ENCODE measurements at places on chromosomes 16 and 17.

GRCh38 chr17:69327060-69327831, at the start of gene ABCA5:
TSS of gene ABCA5 (minus strand) at chr17:69327133. CDS start at chr17:69314415, 12,718 bp downstream.
- peak; percentile 69 for DNase-seq

DNA sequence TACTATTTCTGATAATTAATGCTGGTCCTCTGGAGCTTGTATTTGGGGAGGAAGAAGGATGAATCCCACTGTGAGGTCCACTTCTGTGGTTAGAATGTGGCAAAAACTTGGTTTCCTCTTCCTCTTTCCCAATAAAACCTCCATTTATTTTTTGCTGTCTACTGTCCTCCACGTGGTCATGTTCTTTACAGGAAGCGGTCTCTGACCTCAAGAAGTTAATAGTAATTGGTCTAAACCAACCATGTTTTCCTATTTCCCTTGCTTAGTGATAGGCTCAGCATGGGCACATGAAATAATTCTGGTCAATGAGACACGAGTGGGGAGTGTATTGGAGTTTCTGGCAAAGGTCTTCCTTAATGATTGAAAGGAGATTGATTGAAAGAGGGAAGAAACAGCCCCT, 33.9 kb downstream of the CHP2 start:
- no peak for DNase-seq

DNA sequence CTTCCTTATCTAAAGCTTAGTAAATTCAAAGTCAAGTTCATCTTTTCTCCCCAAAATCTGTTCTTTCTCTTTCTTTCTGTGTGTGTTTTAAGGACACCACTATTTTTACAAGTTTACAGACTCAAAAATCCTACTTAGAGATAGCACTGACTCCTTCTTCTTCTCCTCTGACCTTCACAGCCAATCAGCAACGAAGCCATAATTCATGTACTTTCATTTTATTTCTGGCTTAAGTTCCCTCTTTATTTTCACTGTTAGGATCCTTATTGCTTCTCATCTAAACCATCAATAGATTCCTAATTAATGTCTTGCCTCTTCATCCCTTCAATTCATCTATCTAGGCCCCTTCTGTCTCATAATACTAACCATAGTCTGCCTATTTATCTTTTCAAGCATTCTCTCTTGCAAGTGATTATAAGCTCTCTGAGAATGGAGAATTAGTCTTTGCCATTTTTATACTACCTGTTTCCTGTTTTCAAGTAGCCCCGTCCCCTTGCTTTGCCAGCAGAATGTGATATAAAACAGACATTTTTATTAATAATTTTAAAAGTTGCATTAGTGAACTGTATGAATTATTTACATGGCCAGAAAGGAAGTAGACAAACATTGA, 27.0 kb downstream of the CDC27 start:
- no peak for DNase-seq

DNA sequence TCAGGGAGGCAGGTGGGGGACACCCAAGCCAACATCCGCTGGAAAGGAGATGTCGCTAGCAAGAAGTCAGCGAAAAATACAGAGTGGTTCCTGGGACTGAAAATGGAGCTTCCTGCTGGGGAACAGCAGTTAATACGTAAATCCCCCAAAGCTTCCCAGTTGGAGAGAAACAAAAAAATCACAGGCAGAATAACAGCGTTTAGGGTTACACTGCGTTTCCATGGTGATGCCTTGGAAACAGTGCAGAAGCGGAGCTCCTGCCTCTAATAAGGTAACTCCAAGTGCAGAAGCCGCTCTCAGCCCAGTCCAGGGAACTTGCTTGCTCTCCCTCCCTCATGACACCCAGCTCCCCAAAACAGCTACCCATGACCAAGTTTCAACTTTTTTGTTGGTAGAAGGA, 73.4 kb downstream of the PLD6 start:
- DNase-seq, result no peak

GRCh38 chr17:8552577-8553320, 77.8 kb downstream of the MYH10 start:
- no peak for DNase-seq

DNA sequence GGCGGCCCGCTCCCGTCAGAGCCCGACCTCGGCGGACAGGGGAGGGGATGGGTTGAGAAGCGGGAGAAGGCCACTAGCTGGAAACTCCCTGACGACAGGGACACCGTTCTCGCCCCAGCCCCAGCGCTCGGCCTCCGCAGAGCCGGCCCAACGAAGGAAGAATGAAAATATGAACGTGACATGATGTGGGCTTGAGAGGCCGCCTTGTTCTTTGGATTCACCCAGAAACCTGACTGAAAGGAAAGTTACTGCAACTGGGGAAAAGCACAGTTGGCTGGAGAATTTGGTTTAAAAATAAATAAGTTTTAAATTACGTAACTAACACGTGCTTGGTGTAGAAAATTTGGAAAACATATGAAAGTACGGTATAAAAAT, 21.1 kb downstream of the NPTX1 start:
- no peak for DNase-seq

- DNase-seq, result no peak
These were observed 283.3 kb upstream of the FOXF1 start for GRCh38 chr16:86227041-86227440.

DNA sequence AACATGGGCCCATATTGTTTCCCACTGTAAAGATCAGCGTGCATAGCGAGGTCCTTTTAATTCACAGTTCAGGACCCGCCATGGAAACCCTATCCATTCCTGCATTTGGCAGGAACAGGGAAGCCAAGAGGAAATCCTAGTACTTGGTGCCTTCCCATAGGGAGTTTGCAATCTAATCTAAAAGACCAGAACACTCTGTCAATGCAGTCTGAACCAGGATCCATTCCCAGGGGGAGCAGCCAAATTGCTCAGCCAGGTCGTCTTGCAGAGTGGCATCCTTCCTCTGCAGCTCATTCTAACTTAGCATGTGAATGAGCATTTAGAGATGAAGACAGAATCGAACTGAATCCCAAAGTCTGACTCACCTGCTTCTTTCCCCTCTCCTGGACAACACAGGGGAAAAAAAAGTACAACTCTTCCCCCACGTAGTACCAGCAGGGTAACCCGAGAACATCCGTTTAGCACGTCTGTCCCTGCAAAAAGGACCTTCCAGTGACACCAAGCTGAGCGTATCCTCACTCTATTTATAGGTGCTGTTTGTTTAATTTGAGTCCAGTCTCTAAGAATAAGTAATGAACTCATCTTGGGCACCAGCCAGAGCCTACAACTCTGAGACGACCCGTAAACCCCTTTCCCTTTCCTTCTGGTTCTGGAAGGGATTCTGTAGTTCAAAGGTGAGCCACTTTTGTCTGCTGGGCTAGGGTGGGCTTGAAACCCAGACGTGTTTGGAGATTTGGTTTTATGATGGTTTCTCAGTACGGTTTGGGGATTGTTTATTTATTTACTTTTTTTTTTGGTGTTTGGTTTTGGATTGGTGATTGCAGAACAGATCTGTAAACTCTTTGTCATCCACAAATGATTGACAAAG, 74.5 kb downstream of the ERCC4 start:
- no peak for DNase-seq

DNA sequence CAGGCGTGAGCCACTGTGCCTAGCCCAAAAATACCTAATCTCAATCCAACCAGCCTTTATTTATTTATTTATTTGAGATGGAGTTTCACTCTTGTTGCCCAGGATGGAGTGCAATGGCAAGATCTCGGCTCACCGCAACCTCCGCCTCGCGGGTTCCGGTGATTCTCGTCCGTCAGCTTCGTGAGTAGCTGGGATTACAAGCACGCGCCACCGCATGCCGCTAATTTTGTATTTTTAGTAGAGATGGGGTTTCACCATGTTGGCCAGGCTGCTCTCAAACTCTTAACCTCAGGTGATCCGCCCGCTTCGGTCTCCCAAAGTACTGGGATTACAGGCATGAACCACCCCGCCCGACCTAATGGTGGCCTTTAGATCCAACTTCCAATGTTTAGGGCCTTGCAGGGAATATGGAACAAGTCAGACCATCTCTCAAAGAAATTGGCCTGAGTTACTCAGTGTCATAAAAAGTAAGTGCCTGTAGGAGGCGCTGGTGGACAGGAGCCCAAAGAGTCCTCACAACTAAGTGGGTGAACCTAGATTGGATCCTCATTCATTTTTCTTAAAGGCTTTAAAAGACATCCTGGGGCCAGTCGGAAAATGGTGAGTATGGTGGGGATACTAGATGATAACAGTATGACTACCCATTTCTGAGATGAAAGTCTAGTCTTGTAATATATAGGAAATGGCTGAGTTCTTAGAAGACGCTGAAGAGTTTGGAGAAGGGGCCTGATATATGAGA, 4.6 kb downstream of the ZSCAN10 start:
- DNase-seq, result no peak

- DNase-seq, result no peak
These were observed 442.3 kb upstream of the MON1B start for GRCh38 chr16:76748461-76749348.

GRCh38 chr17:51029568-51030463, 90.9 kb downstream of the SPAG9 start:
- DNase-seq, result no peak

DNA sequence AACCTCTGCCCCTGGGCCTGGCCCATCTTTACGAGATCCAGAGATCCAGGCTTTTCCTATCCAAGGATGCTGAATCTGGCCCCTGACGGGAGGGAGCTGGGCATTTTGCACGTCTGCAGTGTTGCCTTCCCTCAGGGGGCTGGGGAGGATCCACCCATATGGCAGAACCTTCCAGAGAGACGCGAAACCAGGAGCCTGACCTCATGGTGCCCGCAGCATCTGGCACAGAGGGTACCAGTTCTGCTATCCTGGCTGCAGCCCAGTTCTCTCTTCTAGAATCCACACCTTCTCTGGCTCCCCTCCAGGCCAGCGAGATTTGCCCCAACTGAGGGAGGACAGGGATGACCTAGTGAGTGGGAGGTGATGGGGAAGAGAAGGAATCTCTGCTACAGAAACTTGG, 20.5 kb upstream of the ZNF652 start:
- DNase-seq, result no peak

GRCh38 chr17:38704606-38705522, at the start of gene MLLT6:
TSS of gene MLLT6 (plus strand) at chr17:38705273. CDS start at chr17:38705633, 360 bp downstream.
- peak; percentile 59 for DNase-seq

DNA sequence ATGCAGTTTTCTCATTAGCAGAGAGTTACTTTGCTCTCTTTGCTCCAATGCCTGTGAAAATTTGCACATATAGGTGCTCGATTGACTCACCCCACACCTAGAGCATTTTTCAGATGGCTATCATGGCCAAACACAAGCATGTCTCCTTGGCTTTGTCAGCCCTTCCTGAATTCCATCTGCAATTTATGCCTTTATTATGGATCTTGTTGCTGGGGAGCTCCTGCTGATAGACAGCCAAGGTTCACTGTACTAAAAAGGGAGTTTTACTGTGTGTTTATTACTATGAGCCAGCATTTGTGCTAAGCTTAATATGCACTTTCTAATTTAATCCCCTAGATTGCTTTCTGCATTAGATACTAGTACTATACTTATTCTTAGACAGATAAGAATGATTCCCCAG, 93.3 kb downstream of the TOX3 start:
- DNase-seq, result no peak

DNA sequence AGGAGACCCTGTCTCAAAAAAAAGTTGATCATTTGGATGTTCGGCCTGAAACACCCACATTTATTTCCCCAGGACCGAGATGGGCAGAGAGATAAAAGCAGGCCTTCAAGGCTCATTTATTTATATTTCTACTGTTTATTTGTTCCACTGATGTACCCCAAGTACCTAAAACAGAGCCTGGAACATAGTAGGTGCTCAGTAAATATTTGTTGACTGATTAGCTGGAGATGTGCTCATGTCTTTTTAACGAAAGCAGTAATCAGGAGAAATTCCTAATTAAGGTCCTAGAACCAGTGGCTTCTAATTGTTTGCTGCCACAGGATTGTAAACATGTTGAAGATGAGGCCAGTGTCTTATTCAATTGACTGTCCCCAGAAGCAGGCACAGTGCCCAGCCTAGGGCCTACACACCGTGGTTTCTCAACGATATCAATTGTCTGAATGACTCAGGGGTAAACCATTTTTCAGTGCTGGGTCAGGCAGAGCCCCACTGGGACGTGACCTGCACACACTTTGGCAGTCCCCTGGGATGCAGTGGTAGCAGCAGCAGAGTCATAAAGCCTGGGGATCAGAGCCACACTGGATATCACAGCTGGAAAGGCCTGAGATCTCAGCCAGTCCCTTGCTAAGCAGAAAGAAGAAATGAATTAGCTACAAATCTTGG, 34.8 kb downstream of the SOST start:
- no peak for DNase-seq

- DNase-seq, result no peak
These were observed 39.9 kb downstream of the PSMD12 start for GRCh38 chr17:67326440-67326839.

DNA sequence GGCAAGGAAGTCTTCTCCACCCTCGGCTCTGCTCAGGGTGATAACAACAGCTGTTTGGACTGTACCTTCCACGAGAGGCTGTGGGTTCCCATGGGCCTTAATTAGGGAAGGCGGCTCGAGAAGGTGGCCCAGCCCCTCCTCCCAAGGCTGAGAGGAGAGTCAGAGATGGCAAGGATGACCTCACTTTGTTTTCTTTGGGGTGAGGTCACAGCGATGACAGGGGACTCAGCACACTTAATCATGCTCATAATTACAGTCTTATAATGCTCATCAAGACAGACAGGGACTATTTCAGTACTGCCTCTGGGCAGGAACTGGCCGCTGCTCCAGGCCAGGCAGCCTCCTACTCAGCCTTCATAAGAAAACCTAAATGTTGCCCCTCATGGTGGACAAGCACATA, 19.7 kb downstream of the WFDC1 start:
- no peak for DNase-seq

- DNase-seq, result no peak
These were observed 133.2 kb upstream of the SOX9 start for GRCh38 chr17:71987634-71988033.

DNA sequence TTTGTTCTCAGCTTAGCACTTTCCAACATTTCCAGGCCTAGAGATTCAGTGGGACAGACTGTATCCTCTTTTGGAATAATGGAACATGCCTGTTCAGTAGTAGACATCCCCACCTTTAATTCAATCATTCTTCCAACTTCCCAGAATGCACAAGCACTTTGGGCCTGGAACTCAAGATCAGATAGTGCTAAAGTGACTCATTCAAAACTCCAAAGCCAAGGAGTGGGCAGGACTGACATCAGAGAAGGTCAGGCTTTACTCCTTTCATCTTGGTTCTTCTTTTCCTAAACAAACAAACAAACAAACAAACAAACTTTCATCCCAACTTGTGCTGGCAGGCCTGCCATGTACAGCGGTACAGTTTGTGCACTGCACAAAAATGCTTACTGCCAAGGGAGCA, 172.0 kb downstream of the AXIN2 start:
- DNase-seq, result no peak

DNA sequence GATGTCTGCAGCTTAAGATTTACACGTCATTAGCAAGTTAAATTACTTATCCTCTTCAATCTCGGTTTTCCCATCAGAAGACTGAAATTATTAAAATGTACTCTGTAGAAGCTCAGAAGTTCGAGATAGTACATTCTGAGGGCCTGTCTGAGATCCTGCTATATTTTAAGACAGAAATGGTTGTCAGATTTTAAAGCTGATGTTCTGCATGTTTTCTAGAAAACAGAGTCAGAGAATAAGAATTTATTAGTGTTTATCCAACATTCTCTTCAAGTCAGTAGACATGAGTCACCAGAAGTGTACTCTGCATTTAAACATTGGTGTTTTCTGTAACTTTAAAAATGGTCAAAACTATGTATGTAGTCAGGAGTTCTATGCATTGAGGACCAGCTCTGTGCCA, 155.2 kb upstream of the MYOCD start:
- no peak for DNase-seq
